ENCODE measurements at places on chromosomes 5 and 9.

- H3K27ac ChIP-seq, result no peak overlapping the region
- DNase-seq, result no peak
- no peaks in the 10 kb centered on the region for H3K36me3 ChIP-seq
- H3K4me3 ChIP-seq, result no peak overlapping the region
- H3K27me3 ChIP-seq, result no peaks in the 10 kb centered on the region
These were observed 271.8 kb downstream of the SMARCA2 start for GRCh38 chr9:2286825-2287455.

DNA sequence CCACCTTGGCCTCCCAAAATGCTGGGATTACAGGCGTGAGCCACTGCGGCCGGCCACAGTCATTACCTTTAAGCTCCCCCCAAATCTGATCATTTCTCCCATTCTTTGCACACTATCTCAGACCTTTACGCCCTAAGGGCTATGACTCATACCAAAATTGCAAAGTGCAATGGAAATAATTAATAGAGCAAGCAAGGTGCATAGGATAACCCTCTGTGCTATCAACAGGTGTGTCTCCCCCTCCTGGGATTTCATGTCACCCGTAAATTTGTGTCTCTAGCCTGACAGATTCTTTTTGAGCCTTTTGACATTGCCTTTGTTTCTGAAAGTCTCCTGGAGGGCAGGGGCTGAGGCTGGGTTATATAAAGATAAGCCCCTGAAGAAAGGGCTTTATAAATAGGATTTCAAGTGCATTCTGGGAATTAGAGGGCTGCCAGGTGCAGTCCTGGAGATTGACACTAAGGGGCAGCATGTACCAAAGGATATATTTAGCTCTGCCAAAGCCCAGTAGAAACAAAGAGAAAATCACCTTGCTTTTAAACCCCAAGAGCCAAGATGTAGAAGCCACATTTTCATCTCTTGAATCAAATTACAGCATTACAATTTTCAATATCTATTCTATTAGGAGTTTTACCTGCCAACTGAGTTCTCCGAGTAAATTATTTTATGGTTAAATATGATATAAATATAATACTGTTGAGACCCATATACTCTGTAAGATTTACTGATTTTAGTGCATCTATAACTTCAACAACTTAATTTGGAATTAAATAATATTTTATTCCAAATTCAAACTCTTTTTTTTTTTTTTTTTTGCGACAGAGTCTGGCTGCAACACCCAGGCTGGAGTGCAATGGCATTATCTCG, 18.2 kb downstream of the S100Z start:
- H3K27me3 ChIP-seq, result no peaks in the 10 kb centered on the region
- DNase-seq, result peak; percentile 71
- no peak overlapping the region for H3K27ac ChIP-seq
- H3K4me3 ChIP-seq, result no peak overlapping the region
- no peaks in the 10 kb centered on the region for H3K36me3 ChIP-seq
- H3K4me1 ChIP-seq, result no peaks in the 10 kb centered on the region

DNA sequence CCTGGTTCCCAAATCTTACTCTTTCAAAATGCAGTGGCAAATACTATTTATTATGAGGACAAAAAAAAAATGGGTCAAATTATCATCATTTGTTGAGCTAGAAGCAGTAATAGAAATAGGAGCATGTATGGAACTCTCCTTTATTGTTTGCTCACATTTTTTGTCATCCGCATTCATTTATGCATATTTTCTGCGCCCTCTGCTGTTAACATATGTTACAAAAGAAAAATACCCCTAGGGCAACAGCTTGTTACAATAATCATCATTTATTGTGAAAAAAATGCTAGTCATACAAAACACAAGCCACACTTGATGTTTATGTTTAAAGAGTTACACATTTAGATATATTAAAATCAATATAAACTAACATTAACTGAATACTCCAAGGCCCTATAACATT, 328.2 kb downstream of the TUSC1 start:
- H3K4me1 ChIP-seq, result no peaks in the 10 kb centered on the region
- no peak overlapping the region for H3K27ac ChIP-seq
- no peak overlapping the region for H3K4me3 ChIP-seq
- H3K36me3 ChIP-seq, result no peaks in the 10 kb centered on the region

- no peak overlapping the region for H3K4me3 ChIP-seq
- no peaks in the 10 kb centered on the region for H3K27me3 ChIP-seq
- H3K36me3 ChIP-seq, result no peaks in the 10 kb centered on the region
These were observed 7.9 kb upstream of the ESM1 start for GRCh38 chr5:54993318-54993717.

GRCh38 chr5:6576861-6577501, 55.9 kb downstream of the NSUN2 start:
- H3K4me3 ChIP-seq, result no peak overlapping the region
- DNase-seq, result peak; percentile 24
- H3K27ac ChIP-seq, result no peak overlapping the region
- no peaks in the 10 kb centered on the region for H3K27me3 ChIP-seq

DNA sequence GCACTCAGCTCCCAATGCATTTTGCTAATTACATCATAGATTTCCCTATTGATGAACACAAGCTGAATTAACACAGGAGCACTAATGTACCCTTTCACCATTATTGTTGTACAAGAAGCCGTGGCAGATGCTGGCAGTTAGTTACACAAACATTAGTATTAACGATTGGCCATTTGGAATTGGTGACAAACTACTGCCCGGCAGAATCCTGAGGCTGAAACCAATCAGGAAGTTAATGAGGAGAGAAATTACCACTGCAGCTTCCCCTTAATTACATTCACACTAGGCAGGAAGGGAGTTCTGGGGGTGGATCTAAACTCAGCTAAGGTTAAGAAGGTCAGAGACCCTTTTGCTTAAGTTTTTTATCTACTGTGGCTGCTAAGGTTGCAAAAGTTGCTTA, 9.6 kb upstream of the DMRT3 start:
- H3K4me3 ChIP-seq, result no peak overlapping the region
- H3K27ac ChIP-seq, result no peak overlapping the region
- H3K27me3 ChIP-seq, result peaks cover 22% of the 10 kb centered on the region
- no peak for DNase-seq
- H3K36me3 ChIP-seq, result no peaks in the 10 kb centered on the region

- H3K4me1 ChIP-seq, result no peaks in the 10 kb centered on the region
- no peak overlapping the region for H3K27ac ChIP-seq
- no peak overlapping the region for H3K4me3 ChIP-seq
- peaks cover 53% of the 10 kb centered on the region for H3K36me3 ChIP-seq
- DNase-seq, result no peak
- H3K27me3 ChIP-seq, result no peaks in the 10 kb centered on the region
These were observed 37.1 kb downstream of the RPS6 start for GRCh38 chr9:19342947-19343346.

DNA sequence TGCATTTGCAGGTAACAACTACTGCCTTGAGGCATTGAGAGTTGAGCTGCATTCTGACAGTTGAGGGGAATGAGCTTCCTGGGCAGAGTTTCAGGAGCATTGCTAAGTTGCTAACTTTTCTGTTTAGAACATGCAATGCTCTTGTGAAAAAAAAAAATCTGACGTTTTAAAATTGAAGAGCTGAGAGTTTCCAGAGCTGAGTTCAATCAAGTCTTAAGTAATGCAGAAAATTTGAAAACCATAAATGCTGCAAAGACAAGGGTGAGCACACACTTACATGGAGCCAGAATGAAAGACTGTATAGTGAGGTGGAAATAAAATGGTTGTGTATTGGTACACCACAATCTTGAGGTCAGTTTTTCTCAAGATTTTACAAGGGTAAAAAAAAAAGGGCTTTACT, 166.0 kb downstream of the GABRB2 start:
- H3K36me3 ChIP-seq, result no peaks in the 10 kb centered on the region
- no peaks in the 10 kb centered on the region for H3K27me3 ChIP-seq
- no peak overlapping the region for H3K27ac ChIP-seq
- no peak for DNase-seq
- H3K4me3 ChIP-seq, result no peak overlapping the region

GRCh38 chr5:176788941-176789872, 21.2 kb upstream of the UNC5A start:
- H3K27ac ChIP-seq, result no peak overlapping the region
- no peaks in the 10 kb centered on the region for H3K36me3 ChIP-seq
- no peak overlapping the region for H3K4me3 ChIP-seq
- H3K4me1 ChIP-seq, result no peaks in the 10 kb centered on the region
- no peak for DNase-seq

GRCh38 chr5:124726631-124727362, 19.6 kb downstream of the ZNF608 start:
- no peaks in the 10 kb centered on the region for H3K27me3 ChIP-seq
- H3K27ac ChIP-seq, result no peak overlapping the region
- no peak overlapping the region for H3K4me3 ChIP-seq
- H3K4me1 ChIP-seq, result 0 out of 2 replicates have a peak, but pooled peaks cover 4% of the 10 kb centered on the region

DNA sequence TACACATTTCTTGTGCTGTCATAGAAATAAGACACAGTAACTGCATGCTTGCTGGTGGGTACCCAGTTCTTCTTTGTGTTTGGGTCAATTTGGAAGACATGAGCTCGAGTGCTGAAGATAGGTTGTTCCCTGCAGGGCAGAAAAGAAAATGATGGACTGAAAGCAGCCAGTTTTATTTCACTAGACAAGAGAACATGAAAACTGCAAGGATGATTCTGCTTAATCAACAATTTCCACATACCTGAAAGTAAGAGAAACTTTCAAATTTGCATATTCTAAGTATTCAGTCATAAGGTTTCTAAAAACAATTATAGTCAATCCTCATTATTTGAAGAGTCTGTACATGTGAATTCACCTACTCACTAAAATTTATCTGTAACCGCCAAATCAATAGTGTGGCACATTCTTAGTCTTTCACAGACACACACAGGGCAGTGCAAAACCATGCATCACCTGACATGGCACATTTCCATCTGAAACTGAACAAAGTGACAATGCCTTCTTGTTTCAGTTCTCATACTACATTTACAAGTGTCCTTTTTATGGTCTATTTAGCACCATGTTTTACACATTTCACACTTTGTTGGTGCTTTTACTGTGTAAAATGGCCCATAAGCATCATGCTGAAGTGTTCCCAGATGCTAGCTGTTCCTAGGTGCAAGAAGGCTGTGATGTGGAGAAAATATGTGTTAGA, 56.9 kb downstream of the HOMER1 start:
- H3K4me1 ChIP-seq, result no peaks in the 10 kb centered on the region
- no peak overlapping the region for H3K27ac ChIP-seq
- H3K36me3 ChIP-seq, result no peaks in the 10 kb centered on the region
- DNase-seq, result no peak

DNA sequence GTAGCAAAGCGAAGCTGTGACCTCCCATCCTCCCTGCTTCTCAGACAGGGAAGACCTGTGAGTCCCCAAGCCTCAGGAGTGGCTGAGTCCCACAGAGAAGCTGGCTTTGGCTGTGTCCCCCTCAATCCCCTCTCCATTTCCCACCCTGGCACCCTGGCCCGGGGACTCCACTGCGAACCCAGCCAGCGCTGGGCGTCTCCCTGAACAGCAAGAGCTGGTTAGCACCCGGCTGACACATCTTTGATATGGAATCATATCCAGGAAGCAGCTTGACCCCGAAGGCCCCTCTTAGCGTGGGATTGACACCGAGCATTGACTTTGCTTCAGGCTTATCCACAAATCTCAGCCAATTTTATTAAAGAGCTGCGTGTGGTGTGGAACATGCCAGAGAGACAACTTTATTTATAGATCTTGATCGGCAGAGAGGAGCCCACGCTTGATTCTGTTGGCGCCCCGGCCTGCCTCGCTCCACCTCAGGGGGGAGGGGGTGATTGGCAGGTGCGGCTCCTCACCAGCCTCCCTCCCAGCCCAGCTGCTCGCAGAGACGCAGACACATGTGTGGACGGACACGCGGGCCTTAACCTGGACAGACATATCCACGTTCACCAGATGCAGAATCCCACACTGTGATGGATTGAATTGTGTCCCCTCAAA, 120.7 kb upstream of the MVB12B start:
- DNase-seq, result no peak
- H3K36me3 ChIP-seq, result no peaks in the 10 kb centered on the region
- peaks cover 5% of the 10 kb centered on the region for H3K27me3 ChIP-seq
- no peaks in the 10 kb centered on the region for H3K4me1 ChIP-seq

- DNase-seq, result peak; percentile 36
- no peaks in the 10 kb centered on the region for H3K36me3 ChIP-seq
- H3K27me3 ChIP-seq, result peaks cover 28% of the 10 kb centered on the region
- no peaks in the 10 kb centered on the region for H3K4me1 ChIP-seq
- H3K27ac ChIP-seq, result no peak overlapping the region
These were observed 3.8 kb upstream of the NPDC1 start for GRCh38 chr9:137049544-137050449.

GRCh38 chr5:76192837-76193236, 109.7 kb downstream of the SV2C start:
- peaks cover 5% of the 10 kb centered on the region for H3K27me3 ChIP-seq
- no peak for DNase-seq

DNA sequence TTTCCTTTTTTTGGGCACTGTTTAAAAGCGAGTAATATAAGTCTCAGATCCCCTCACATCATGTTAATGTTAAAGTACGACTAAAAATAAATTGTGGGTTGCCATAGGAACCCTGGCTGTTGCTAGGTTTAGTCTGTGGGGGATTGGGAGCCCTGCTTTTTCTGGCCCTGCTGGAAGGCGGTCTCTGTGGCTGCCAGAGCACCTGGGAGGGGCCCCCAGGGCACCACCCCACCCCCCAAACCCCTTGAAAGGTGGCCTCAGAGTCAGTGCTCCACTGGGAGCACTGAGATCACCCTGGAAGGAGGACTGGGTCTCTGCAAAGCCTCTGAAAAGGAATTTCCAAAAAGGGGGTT, 66.2 kb upstream of the NEURL1B start:
- H3K36me3 ChIP-seq, result no peaks in the 10 kb centered on the region
- H3K4me3 ChIP-seq, result no peak overlapping the region
- no peaks in the 10 kb centered on the region for H3K4me1 ChIP-seq
- peaks cover 3% of the 10 kb centered on the region for H3K27me3 ChIP-seq

DNA sequence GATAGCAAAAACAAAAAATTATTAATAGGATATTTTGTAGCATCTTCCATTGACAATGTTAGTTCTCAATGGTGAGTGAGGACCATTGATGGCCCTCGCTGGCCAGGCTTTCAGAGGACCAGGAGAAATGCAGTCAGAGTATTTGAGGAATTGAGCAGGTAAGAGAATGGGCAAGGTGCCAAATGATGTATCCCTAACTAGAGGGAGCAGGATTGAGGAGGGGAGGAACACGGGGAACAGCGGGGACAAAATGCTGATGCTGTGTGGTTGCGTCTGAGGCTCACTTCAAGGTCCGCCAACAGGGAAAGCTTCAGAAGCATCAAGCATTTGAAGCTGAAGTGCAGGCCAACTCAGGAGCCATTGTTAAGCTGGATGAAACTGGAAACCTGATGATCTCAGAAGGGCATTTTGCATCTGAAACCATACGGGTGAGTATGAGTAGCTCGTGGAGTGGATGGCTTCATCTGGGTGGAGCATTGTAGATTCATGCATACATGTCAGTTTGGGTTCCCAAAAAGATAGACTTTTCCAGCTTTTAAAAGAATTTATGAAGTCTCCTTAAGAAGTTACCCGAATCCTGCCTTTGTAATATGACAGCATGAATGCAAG, 16.2 kb downstream of the SPTAN1 start:
- H3K4me3 ChIP-seq, result no peak overlapping the region
- H3K36me3 ChIP-seq, result peaks cover 51% of the 10 kb centered on the region
- H3K4me1 ChIP-seq, result no peaks in the 10 kb centered on the region
- H3K27me3 ChIP-seq, result no peaks in the 10 kb centered on the region
- no peak overlapping the region for H3K27ac ChIP-seq
